CMK (cell line): ENCODE measurements at places on chromosomes 4 and X.

DNA sequence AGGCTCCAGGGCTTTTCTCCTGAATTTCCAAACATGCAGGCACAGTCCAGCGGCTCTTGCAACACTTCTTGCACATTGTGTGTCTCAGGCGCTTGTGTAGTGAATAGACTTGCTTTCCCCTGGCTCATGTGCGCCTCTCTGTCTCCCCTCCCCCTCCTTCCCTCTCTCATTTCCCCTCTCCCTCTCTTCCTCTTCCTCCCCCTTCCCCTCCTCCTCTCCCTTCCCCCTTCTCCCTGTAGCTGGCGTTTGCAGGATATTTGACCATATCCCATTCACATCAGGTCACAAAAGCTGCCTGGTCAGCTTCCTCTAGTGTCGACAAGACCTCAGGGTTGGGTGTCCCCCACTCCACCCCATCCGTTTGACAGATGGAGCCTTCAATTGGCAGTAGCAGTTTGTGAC lies 2.4 kb downstream of the CHST7 start:
- peak; percentile 74 for DNase-seq

DNA sequence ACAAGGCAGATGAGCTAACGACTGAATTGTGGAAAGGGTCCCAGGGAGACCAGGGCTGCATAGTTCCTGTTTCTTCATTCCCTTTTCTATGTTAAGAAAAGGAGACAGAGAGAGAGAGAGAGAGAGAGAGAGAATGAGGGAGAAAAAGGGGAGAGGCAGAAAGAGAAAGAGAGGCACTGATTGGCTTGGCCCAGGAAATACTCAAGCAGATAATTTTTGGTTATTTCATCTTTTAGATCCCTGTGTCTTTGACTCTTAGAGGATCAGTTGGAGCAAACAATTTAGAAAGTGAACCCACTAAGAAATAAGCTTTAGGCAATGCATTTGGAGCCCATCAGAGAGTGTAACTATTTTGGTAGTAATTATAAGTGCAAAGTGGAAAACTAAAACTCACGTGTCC lies 103.4 kb downstream of the CEP44 start:
- no peak for DNase-seq

DNA sequence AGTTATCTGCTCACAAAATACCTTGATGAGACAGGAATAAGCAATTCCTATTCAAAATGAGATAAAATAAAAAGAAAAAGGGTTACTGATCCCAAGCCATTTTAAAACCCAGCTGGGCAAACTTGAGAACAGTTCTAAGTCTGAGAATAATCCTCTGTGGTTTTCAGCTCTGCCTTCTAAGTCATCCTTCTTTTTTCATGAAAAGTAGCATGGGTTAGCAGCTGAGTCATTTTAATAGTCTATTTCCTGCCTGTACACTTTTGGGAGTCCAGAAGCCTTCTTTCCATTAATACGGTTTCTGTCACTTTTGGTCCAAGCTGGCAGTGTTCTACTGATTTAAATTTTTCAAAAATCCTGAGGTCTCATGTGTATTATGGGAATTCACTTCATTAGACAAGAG lies 374.3 kb downstream of the IQCM start:
- DNase-seq: no peak

- DNase-seq: no peak
Measured at GRCh38 chr4:22170353-22170752, 221.8 kb upstream of the KCNIP4 start.

- no peak for DNase-seq
Measured at GRCh38 chr4:48380583-48381167, 39.3 kb downstream of the SLAIN2 start.
